ENCODE measurements at places on chromosomes 7 and 10.

- DNase-seq, result no peak
Observed at GRCh38 chr7:81420526-81421226, 349.2 kb downstream of the HGF start.

GRCh38 chr7:135204876-135205275, 6.5 kb downstream of the WDR91 start:
- no peak for DNase-seq

DNA sequence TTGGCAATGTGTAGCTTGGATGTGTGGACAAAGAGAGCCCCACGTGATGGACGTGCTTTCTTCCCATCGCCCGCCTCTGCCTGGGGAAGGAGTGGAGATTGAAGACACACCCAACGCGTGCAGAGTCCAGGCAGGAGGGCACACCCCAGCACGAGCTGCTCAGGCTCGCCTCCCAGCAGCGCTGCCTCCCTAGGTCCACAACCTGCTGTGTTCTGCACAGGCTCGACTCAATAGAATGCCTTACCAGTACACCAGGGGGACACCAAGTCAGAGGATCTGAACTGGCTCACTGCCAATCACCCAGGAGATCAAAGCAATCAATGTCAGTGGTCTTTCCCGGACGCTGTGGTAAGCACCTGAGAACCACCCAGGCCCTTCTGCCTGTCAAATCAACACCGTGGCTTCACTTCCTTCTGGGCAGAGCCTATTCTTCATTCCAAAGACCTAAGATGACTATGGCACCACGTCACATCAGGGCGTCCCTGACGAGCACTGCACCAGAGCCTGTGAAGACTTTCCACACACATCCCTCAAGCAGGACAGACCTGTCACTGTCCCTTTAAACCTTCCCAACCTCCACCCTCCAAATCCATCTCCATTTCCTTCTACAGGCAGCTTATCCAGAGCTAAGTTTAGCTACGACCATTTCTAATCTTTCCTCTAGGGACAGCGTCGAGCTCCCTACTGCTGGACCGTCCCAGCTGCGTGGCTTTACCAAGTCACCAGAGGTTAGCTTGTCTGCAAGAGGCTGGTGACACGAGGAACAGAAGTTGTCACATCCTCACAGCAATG, 72.3 kb downstream of the AMZ1 start:
- DNase-seq, result no peak

DNA sequence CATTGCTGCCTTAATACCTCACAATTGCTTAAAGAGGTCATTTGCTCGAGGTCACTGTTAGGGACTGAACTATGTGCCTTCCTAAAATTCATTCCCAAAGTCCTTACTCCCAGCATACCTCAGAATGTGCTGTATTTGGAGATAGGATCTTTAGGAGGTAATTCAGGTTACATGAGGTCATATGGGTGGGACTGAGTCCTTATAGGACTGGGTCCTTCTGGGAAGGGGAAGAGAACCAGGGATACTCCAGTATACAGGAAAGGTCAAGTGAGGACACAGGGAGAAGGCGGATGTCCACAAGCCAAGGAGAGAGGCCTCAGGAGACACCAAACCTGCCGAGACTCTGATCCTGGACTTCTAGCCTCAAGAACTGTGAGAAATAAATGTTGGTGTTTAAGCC, 253.3 kb downstream of the PRPF18 start:
- DNase-seq, result no peak

DNA sequence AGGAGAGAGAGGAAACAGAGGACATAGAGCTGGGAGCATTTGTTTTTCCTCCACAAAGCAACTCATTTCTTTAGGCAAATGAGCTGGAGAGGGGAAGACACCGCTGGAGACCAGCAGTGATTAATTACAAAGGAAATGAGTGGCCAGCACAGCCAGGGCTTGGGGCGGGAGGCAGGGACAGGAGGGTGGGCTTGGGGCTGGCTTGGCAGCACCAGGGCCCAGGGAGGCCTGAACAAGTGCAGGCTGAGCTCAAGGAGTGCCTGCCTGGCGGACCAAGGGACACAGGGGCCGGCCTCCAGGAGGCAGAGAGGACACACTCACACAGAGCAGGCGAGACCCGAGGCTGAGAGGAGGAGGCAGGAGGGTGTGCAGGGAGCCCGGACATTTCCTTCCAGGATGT, 149.0 kb upstream of the UNC5B start:
- DNase-seq, result no peak

- no peak for DNase-seq
Observed at GRCh38 chr10:107984149-107984548, 819.6 kb upstream of the SORCS1 start.

DNA sequence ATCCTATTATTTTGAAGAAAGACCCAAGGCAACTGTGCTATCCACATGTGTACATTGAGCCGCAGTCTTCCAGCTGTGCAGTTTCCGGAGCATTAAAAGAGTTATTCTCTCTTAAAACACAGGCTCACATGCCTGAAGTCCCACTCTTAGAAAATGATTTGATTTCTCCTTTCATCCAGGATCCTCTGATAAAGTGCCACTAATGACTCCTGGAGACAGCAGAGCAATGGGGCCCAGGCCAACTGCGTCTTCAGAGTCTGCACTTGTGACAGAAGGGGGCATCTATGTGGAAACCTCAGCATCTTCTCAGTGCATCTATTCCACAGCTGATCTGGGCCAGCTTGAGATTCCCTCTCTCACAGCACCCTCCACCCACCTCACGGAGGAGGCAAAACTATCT, 482.1 kb upstream of the AKR1E2 start:
- no peak for DNase-seq

DNA sequence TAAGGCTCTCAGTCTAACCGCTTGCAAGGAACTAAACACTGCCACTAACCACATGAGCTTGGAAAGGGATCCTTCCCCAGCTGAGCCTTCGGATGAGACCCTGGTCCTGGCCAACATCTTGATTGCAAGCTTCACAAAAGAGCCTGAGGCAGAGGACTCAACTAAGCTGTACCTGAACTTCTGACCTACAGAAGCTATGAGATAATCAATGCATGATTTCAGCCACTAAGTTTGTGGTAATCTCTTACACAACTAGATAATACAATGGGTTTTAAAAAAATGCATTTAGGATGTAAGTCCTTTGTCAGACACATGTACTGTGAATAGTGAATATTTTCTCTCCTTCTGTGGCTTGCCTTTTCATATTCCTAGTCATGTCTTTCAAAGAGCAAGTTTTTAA, 125.6 kb upstream of the RHEB start:
- DNase-seq, result no peak

DNA sequence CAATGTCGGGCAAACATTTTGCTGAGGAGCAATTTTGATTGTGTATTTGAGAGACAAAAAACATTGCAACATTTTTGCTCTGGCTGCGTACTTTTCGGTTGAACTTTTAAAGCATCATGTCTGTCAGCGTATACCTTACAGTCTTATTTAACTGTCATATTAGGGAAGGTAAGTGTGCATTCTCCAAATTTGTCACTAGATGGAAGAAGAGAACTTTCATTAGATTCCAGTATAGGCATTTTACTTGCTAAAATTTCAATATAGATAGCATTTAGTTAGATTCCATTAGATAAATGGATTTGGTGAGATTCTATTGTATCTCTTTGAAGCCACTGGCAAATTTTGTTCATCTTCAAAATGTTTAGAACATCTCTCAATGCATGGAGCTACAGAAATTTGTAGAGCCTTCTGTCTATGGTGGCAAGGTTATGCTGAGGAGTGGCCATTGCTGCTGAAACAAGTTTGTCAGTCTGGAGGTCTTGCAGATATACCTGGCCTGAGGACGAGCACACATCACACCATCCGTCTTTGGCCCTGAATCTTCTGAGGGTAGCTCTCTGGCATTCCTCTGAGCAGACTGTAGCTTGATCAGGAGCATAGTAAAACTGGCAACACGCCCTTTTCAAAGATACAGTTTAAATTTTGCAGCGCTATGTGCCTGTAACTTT, 437.5 kb upstream of the MBL2 start:
- DNase-seq, result no peak

DNA sequence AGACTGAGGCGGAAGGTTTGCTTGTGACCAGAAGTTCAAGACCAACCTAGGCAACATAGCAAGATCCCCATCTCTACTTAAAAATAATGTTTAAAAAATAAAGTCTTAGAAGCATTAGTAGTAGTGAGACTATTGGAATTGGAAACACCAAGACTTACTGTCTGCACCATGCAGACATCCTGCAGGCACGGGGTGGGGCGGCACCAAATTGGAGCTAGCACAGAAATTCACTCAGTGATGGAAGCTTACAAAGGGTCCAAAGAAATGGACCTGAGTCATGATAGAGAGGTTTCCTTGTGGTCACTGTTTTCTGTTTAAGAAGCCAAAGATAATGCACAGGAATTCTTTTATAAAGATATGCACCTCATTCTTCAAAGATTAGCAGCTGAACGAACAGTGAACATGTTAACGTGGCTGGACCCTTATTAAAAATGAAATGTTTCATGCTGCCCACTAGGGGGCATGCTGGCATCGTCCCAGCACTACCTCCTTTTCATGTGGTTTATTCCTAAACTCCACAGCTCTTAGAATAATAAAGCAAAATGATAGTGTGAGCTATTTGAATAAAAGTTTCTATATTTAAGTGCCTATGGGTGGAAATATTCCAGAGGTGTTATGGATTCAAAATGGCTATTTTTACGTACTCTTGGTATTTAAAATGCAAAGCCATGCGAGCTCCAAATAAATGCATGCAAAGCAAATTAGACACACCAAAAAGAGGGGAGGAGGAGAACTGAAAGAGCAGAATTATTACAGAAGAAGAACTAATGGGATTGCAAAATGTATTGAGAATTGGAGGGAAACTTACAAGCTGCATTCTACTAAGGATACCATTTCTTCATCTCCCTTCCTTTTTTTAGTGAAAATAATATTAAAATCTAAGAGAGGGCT, 28.6 kb downstream of the PDSS1 start:
- no peak for DNase-seq

GRCh38 chr10:69327463-69328379, 49.4 kb downstream of the HK1 start:
- DNase-seq, result no peak

DNA sequence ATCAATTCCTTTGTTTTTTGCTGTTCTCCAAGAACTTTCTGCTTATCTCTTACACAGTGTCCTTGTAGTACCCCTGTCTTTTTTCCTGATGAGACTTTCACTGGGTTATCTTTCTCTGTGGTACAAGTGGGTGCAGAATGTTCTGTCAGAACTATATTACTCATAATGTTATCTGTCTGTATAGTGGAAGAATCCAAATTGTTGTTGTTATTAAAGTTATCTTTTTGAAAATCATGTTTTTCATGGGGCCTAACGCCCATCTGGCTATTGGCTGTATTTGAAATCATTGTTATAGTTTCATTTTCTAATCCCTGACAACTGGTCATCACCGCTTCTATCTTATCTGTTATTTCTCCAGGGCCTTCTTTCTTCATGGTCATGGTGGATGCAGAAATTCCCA, 163.0 kb upstream of the CCDC6 start:
- no peak for DNase-seq

DNA sequence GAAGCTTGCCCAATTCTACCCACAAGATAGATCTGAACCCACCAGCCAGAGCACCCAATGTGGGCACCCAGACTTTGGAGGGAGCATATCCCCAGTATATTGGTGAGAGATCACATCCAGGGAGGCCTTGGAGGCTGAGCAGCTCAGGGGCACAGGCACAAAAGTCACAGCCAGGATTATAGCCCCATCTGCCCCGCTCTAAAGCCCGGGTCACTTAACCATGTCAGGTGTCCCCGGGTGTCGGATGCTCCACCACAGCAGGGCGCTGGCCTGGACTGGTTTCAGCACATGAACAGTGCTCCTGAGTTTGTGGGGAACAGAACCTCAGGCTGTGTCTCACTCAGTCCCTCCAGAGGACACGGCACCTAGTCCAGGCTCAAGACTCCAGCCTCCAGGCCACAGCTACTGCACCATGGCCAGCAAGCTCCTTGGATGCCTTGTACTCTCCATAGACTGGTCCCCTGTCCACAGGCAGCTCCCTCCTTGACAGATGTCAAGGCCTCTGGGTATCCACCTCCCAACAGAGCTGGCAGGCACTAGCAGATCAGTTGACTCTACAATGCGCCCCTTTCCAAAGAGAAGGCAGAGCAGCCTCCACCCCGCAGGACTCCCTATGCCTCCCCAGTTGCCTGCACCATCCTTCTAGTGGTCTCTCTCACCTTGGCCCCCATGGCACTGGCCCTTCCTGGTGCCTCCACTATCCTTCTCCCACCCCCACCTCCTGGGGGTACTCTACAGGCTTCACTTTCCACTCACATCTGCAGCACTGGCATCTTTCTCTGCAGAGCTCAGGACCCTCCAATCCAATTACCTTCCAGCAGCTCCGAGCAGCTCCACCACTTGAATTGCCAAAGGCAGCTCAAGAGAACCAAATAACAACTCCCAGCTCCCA, 306.0 kb downstream of the GRID1 start:
- DNase-seq, result no peak

DNA sequence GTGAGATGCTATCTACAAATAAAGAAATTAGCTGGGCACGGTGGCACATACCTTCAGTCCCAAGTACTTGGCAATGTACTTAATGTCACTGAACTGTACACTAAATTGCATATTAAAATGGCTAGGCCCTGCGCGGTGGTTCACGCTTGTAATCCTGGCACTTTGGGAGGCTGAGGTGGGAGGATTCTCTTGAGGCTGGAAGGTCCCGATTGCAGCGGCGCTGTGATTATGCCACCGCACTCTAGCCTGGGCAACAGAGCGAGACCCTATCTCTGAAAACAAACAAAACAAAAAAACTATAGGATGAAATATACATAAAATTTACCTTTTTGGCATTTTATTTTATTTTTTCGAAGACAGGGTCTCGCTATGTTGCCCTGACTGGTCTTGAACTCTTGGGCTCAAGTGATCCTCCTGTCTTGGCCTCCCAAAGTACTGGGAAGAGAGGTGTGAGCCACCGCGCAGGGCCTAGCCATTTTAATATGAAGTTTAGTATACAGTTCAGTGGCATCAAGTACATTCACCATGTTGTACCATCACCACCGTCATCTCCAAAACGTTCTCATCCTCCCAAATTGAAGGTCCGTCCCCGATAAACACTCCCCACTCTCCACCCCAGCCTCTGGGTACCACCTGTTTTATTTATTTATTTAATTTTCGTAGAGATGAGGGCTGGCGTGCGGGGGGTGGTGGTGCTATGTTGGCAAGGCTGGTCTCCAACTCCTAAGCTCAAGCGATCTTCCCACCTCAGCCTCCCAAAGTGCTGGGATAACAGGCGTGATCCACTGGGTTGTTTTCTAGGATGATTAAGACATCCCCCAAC, 1.3 kb upstream of the EIF3B start:
- DNase-seq, result no peak

GRCh38 chr7:79361214-79361613, 92.3 kb downstream of the MAGI2 start:
- no peak for DNase-seq

DNA sequence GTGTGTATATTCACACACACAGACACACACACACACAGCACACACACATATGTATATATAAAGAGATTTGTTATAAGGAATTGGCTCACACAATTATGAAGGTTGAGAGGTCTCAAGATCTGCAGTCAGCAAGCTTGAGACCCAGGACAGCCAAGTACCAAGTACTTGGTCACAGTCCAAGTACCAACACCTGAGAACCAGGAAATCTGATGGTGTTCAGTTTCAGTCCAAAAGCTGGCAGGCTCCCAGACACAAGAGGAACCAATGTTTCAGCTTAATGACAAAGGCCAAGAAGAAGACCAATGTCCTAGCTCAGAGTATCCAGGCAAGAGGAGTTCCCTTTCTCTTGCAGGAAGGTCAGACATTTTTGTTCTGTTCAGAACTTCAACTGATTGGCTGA, 780.2 kb downstream of the MAGI2 start:
- DNase-seq, result no peak

- no peak for DNase-seq
Observed at GRCh38 chr10:63765126-63765525, 243.9 kb downstream of the REEP3 start.

- no peak for DNase-seq
Observed at GRCh38 chr7:39249635-39250152, 272.0 kb downstream of the POU6F2 start.

Data from effector memory CD4-positive, alpha-beta T cell (primary cell).